Omental fat pad (tissue), 4 donors: ENCODE measurements at places on chromosomes 3 and 15. TPM values are rescaled to one million over a fixed set of nuclear protein-coding genes. Genes with fewer than 3 reads are reported as not detected.

Gene CACNA2D3
- total RNA-seq = 2.6 TPM

Gene SLC24A1
- 8.7 TPM for total RNA-seq

Gene LRIG1
- 44.2 TPM for total RNA-seq

Gene GAP43
- not detected for total RNA-seq

Gene GDPGP1
- 5.2 TPM for total RNA-seq

Gene CLDN18
- total RNA-seq = not detected

Gene P2RY1
- total RNA-seq = 6.0 TPM

Gene ZDHHC3
- 72.0 TPM for total RNA-seq

Gene ITGA11
- total RNA-seq = 3.8 TPM

Gene CSK
- total RNA-seq = 26.1 TPM

Gene NRG4
- total RNA-seq = 1.1 TPM

Gene ALDH1L1
- 159 TPM for total RNA-seq

Gene MUSTN1
- total RNA-seq = 6.0 TPM

Gene SH2D7
- not detected for total RNA-seq

Gene SH3GL3
- total RNA-seq = 1.0 TPM

Gene ANKUB1
- total RNA-seq = not detected

Gene CPA3
- total RNA-seq = 16.2 TPM

Gene DNAH12
- 0.19 TPM for total RNA-seq

Gene KBTBD13
- not detected for total RNA-seq

Gene AGBL1
- total RNA-seq = not detected

Gene TUSC7
- total RNA-seq = not detected

Gene GNAT1
- not detected for total RNA-seq

Gene ZNF80
- total RNA-seq = not detected

Gene SLCO2A1
- total RNA-seq = 6.1 TPM

Gene ZPLD1
- not detected for total RNA-seq

Gene WDR49
- total RNA-seq = 3.2 TPM

Gene ADCY5
- 36.1 TPM for total RNA-seq

Gene BSN
- 0.25 TPM for total RNA-seq

Gene CCR4
- total RNA-seq = not detected

Gene CCR8
- not detected for total RNA-seq

Gene PLSCR5
- total RNA-seq = not detected

Gene LRTM1
- total RNA-seq = not detected

Gene STARD5
- 2.7 TPM for total RNA-seq
